ENCODE measurements at places on chromosomes 11 and 22.
A peak's percentile ranks its signal among the peaks of the same experiment; 100 is the strongest.

DNA sequence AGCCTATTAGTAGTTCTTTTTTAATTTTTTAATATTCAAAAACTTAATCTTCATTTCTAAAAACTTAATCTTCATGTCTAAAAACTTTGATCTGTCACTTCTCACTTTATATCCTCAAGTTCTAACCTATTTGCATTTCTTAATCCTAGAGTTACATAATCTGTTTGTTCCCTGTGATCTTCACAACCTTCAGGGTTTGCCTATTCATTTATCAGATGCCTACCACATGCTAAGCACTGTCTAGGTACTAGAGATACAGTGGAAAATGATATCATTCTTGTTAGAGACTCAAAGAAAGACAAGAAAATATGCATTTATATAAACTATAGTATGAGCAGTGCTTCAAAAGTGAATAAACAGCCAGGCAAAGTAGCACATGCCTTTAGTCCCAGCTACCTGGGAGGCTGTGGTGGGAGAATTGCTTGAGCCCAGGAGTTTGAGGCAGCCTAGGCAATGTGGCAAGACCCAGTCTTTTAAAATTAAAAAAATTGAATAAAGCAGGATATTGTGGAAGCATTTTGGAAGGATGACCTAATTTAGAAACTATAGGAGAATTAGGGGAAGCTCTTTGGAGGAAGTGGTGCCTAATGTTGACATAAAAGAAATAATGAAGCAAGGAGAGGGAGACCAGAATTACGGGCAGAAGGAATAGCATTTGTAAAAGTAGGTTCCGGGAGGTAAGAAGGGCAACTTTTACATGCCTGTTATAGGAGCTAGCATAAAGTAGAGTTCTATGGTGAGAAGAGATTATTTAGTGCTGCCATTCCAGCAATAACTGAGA lies 54.4 kb upstream of the GRK2 start:
- no peak for DNase-seq

DNA sequence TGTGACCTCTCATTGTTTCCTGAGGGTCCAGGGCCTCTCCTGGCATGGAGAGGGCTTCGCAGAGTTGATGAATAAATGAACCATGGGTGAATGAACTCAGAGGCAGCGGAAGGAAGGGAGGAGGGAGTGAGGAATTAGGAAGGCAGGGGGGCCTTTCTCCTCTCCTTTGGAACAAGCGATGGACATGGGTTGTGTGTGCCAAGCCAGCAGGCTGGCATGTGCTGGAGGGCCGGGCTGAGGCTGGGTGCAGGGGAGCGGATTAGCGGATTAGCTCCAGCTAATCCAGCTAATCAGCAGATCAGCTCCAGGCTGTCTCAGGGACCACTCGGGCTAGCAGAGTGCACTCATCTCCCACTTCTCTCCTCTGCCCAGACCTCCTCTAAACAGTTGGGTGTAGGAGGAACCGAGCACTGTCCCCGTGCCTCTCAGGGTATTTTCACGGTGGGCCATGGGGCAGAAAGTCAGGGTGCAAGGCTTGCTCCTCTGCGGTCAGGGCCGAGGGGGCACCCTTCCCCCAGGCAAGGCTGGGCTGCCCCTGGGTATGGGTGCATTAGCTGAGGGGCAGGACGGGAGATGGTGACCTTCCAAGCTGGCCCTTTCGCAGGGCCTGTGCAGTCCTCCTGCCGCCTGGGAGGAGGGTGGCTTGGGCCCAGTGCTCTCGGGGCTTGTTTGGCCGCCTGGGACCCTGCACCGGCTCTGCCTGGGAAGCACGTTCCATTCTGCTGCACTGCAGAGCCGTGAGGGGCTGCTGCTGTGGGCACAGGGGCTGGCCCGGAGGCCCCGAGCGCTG lies 120.3 kb upstream of the B3GAT1 start:
- DNase-seq: peak; percentile 69

DNA sequence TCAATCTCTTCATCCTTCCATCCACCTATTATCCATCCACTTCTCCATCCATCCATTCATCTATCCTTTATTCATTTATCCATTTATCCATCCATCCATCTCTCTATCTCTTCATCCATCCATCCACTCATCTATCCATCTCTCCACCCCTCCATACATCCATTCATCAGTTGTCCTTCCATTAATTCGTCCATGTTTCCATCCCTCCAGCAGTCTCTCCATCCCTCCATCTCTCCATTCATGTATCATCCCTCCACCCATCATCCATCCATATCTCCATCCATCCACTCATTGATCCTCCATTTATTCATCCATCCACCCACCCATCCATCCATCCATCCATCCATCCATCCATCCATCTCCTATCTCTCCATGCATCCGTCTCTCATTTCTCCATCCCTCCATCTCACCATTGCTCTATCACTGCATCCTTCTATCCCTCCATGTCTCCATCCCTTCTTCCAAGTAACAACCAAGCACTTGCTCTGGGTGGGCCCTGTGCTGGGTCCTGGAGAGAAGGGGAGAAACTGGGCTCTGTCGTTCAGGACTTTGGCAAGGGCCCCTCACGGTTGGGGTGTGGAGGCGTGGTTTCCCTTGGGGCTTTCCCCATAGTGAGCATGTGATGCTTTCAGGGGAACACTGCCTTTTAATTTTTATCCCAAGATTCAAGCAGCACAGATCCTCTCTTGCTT lies 43.3 kb downstream of the SMIM38 start:
- DNase-seq: no peak

DNA sequence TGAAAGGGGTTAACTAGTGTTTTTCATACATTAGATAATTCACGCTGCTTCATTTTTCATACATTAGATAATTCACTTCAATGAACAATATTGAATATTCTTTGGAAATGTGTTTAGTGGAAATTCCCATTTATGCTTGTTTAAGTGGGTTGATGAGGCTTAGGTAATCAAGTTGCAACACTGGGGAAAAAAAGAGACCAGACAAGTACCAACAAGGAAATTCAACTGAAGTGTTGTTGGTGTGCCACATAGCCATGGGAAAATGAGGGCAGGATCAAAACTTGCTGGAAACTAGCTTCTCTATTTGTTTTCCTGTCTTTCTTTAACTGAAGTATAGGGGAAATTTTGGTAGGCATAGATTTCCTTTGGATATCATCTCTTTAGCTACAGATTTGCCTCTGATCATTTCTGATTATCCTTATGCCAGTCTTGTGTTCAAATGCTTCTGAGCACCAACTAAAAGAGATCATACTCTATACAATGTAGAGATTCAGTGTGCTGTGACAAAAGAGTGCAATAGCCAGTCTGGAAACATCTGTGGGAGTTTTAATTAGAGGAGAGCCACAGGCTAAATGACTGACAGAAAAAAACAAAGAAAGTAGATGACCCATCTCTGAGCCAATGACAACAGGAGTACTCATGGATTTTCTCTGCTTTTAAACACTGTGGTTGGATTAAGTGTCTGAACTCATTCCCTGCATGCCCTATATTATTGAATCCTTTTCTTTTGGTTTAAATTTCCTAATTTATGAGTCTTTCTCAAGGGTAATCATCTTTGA lies 67.6 kb upstream of the CTSC start:
- DNase-seq: no peak

GRCh38 chr11:65953471-65953870 lies 8.1 kb upstream of the SART1 start:
- DNase-seq: no peak

- DNase-seq: no peak
Measured at GRCh38 chr11:109641549-109641948, 219.6 kb downstream of the C11orf87 start.

DNA sequence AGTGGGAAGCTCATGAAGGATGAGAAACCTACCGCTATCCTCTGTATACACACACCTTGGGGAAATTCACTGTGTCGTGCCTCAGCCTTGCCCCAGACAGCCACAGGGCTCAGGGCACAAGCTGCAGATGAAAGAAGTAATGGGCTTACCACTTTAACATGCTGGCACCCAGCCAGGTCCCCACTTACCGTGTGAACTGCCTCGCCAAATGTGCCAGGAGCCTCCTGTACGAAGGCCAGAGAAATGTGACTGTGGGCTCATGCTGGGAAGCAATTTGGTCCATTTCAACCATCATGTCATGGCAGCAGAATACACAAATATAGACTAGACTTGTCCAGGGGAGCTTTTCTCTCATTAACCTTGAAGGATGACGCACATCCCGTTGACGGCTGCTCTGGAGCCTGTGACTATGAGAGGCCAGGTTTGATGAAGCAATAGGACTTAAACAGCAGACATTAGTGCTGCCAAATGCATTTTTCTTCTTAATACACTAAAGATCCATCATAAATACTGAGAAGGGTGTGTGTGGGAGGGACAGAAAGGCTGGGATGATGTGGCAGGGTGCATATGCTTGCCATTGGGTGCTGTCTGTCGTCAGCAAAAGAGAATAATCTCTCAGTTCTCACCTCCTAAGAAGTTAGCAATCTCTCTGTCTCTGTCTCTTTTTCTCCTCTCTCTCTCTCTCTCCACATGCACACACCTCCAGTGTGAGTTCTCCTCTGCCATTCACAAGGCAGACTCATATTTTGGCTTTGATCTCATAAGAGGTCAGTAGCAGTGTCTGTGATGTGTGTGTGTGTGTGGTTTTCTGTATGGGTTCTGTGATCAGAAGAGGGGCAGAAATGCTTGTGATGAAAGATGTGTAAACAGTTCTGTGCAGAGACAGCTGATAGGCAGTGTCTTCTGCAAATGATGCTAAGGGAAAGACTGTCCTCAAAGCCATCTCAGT lies 142.4 kb downstream of the KIRREL3 start:
- peak; percentile 8 for DNase-seq

DNA sequence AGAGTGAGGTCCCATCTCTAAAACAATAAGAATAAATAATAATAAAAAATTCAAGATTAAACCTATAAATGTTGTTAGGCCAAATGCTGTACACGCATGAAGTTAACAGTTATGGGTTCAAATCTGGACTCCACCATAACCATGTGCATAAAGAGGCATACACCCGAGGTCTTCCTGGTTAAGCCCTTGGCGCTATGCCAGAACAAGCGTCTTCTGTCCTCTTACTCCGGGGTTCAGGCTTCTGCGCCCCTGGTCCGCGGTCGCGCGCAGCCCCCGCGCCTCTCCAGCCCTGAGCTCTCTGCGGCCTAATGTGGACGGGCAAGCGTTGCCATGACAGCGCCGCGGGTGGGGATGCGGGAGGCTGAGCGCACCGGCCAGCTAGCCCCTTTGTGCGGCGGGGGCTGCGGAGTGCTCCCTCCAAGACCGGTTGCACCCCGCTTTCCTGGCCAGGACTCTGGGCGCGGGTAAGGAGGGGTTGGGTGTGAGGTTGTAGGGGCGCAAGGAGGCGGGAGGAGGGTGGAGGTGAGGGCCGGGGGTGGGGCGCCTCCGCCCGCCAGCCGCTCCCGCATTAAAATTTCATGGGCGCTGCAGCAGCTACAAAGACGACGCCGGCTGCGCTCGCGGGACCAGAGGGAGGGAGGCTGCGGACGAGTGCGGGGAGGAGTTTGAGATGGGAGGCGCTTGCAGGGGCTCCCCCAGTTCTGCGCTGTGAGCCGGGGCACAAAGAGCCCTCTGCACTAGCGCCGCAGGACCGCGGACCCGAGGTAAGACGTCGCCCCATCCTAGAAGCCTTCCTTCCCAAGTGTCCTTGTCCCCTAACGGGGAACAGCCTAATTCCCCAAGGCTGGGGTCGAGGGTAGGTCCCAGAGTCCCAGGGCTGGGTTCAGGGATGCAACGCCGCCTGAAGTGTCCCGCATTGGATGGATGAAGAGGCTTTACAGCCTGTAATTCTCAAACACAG lies at the start of gene MIAT:
Gene MIAT (plus strand): TSS at position 698 of the 961 bp plus-strand sequence.
- DNase-seq: no peak

DNA sequence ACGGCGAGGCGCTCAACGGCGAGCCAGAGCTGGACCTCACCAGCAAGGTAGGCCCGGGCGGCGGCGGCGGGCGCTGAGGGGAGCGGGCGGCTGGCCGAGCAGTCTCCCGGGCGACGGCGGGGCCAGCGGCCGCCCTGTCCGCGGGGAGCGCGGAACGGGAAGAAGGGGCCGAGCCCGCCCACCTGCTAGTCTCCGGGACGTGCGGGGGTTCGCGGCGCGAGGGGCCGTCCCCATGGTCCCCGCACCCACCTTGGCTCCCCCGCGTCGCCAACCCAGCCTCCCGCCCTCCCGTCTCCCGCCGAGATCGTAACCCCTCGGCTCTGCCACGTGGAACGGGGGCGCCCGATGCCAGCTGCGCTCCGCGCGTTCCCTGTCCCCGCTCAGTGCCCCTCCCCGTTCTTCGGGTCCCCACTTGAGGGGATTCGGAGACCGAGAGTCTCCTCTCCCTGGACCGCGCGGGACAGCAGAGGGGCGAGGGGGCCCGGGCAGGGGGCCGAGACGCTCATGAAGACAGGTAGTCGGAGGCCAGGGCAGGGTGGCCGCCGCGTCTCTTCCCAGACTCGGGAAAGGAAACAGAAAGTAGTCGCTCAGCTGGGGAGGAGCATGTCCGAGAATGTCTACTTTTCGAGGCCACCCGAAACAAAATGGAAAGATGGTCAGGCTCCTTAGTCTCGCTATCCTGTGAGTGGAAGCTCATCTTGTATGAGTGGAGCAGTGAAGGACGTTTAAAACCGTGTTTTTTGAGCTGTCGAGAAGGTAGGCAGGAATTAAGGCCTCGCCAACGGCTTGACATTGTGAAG lies 557 bp downstream of the GTPBP1 start:
- DNase-seq: no peak

GRCh38 chr11:34791780-34792542 lies 124.2 kb downstream of the APIP start:
- no peak for DNase-seq

GRCh38 chr11:57422669-57423068 lies 4.3 kb downstream of the SLC43A3 start:
- DNase-seq: no peak

DNA sequence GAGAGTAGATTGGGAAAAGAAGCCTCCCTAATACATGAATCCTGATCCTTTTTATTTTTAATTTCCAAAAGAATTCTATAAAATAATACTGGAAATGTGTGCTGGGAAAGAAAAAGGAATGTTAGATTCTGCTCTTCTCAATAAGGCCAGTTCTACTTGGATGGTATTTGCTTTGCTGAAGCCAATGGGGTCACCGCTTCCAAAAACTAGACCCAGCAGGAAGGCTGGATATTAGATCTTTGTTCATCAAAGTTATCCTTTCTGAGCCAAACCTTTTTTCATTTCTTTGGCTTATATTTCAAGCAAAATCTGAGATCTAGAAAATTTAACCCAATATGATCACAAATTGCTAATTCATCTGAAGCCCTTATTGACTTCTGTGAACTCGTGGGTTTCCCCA lies 41.4 kb downstream of the SCUBE2 start:
- no peak for DNase-seq

DNA sequence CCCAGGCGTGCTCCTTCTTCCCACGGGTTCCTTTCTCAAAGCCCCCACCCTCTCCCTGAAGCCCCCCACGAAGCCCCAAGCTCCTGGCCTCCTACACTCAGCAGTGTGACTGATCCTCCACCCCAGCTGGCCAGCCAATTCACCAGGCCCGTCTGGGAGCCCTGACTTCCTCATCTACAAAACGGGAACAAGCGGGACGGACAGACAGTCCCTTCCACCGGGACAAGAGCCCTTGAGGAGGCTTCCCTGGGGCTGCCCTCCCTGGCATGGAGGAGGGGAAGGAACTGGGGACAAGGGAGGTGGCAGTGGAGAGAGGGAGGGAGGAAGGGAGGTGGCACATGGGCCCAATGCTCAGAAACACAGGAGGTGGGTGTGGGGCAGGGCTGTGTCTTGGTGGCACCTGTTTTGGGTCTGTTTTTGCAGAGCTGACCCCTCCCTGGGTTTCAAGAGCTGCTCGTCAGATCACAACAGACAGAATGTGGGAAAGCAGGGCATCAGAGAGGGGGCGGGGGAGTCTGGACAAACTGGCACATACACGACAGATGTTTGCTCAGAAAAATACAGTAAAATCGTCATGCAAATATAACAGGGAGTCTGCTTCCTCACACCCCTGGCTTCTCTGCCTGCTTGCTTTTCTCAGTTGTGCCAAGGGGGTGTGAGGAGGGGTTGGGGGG lies 56.8 kb downstream of the ELFN2 start:
- peak; percentile 29 for DNase-seq
